ENCODE measurements at places on chromosomes 1 and 21. TPM values are rescaled to one million over a fixed set of nuclear protein-coding genes. Genes with fewer than 3 reads are reported as not detected.

RNU1-1 gene
- 3,030 TPM for total RNA-seq

TMEM125 gene
- not detected for total RNA-seq

INSRR gene
- not detected for total RNA-seq

GJB5 gene
- 0.09 TPM for total RNA-seq

CCDC185 gene
- not detected for total RNA-seq

CNKSR1 gene
- total RNA-seq: not detected

KRTAP6-2 gene
- not detected for total RNA-seq

CHI3L1 gene
- total RNA-seq: 35.3 TPM

PLA2G2D gene
- not detected for total RNA-seq

DMRTA2 gene
- total RNA-seq: 0.09 TPM

WDR64 gene
- not detected for total RNA-seq

APH1A gene
- 92.0 TPM for total RNA-seq

CELA2B gene
- total RNA-seq: 0.18 TPM

EPHA8 gene
- total RNA-seq: not detected

PCSK9 gene
- total RNA-seq: 13.7 TPM

BRINP3 gene
- not detected for total RNA-seq

SPRR1A gene
- total RNA-seq: not detected

PDC gene
- 0.28 TPM for total RNA-seq

WDTC1 gene
- 19.9 TPM for total RNA-seq

SEC16B gene
- total RNA-seq: 1.7 TPM

CA6 gene
- total RNA-seq: not detected

GUCA2A gene
- not detected for total RNA-seq

TNFRSF18 gene
- not detected for total RNA-seq

HNRNPU gene
- total RNA-seq: 276 TPM

CELA3B gene
- not detected for total RNA-seq

TRAPPC3 gene
- total RNA-seq: 80.9 TPM

OR10J1 gene
- not detected for total RNA-seq

FMO4 gene
- 2.5 TPM for total RNA-seq

IGSF9 gene
- not detected for total RNA-seq

OBSCN gene
- total RNA-seq: 7.2 TPM

GBP3 gene
- total RNA-seq: 23.7 TPM

CLCA4 gene
- total RNA-seq: not detected

ICOSLG gene
- 0.65 TPM for total RNA-seq

AUNIP gene
- 0.28 TPM for total RNA-seq

CGN gene
- total RNA-seq: under 0.01 TPM

CLCA1 gene
- total RNA-seq: not detected

GPR25 gene
- total RNA-seq: not detected

Measured in smooth muscle cell of bladder (primary cell).